ENCODE measurements at places on chromosomes 6 and 20.

DNA sequence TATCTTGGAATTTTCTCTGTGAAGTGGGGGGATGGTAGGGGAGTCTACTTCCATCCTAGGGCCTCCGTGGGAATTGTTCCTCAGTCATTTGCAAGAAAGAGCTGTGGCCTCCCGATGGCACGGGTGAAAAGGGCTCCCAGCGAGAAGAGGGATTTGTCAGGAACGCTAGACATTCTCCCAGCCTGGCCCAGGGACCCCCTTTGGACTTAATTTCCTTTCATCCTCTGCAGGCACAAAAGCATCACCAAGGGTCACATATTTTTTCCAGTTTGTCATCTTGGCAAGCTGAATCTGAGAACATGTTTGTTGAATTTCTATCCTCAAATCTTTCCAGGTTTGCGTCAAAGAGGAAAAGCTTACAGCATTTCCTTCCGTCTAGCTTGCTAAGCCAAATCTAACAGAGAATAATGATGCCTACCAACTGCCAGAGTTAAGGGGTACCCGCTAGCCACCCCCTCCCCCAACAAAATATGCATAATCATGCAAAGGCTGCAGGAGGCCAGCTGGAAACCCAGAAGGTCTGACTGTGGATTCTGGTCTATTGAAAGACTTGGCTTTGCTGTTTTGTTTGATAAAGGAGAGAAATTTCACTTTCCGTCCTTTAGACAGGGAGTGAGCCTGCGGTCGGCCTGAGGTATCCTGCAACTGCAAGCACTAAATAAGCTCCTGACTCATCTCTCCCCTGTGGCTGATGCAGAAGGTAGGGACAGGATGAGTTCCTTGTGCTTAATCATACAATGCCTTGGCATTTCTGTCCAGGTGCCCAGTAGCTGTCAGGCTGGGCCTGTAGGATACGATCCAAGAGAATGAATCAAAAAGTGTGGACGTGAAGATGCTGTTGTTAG is 23.1 kb downstream of the PSMG4 start:
- no peak for DNase-seq

- DNase-seq: no peak
Measured at GRCh38 chr6:53326372-53327016, 22.3 kb downstream of the ELOVL5 start.

- no peak for DNase-seq
Measured at GRCh38 chr6:11538052-11538818, 686 bp downstream of the TMEM170B start.

- no peak for DNase-seq
Measured at GRCh38 chr20:11302436-11302835, 615.3 kb upstream of the BTBD3 start.

DNA sequence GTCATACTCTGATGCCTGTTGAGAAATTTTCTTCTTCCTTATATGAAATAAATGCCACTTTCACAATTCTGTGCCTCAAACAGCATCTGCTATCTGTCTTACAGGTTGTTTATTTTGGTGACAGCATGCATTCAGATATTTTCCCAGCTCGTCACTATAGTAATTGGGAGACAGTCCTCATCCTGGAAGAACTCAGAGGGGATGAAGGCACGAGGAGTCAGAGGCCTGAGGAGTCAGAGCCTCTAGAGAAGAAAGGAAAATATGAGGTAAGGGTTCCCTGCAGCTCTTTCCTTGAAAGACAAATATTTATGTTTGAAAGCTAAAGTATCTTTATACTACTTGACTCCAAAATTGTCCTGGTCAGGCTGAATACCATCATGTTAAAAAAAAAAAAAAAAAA is 15.8 kb downstream of the TSPYL4 start:
- DNase-seq: no peak

DNA sequence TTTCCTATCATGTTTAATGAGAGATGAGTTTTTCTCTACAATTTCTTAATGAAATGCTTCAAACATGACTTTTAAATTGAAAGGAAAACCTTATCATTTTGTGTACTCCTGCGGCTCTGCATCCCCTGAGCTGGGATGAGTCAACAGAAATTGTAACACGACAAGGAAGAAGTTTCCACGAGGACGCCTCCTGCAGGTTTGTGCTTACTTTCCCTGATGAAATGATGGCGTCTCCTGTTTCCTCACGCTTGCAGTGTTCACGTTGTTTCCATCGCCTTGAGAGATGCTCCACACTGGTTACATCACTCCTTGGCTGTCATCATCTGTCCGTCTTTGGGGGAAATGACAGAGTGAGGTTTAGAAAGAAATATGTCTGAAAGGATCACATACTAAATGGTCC is 233.7 kb upstream of the ZFP64 start:
- no peak for DNase-seq

- no peak for DNase-seq
Measured at GRCh38 chr6:13474360-13474759, 13.0 kb downstream of the GFOD1 start.

DNA sequence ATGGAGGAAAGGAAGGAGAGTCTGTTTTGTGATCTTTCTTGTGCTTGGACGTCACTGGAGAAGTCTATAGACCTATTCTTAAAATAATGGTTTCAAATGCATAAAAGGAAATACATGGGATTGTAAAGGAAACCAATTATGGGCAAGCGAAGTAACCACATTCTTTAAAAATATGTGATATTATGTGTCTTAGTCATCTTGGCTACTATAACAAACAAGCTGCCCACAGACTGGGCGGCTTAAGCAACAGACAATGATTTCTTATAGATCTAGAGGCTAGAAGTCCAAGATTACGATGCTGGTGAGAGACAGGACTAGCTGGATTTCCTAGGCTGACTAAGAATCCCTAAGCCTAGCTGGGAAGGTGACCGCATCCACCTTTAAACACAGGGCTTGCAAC is 49.4 kb upstream of the CD83 start:
- no peak for DNase-seq

- no peak for DNase-seq
Measured at GRCh38 chr6:7513529-7513928, 27.9 kb upstream of the DSP start.

GRCh38 chr6:87139236-87139635 is 16.1 kb upstream of the ZNF292 start:
- peak; percentile 46 for DNase-seq

DNA sequence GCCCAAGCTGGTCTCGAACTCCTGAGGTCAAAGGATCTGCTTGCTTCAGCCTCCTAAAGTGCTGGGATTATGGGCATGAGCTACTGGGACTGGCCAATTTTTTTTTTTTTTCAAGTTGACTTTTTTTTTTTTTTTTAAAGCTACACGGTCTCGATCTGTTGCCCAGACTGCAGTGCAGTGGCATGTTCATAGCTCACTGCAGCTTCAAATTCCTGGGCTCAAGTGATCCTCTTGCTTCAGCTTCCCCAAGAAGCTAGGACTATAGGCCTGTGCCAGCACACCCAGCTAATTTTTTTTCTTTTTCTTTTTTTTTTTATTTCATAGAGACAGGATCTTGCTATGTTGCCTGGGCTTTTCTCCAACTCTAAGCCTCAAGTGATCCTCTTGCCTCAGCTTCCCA is 59.5 kb downstream of the NCOA3 start:
- DNase-seq: no peak
